Jurkat, Clone E6-1 (cell line): ENCODE measurements at places on chromosomes 5 and 9.

DNA sequence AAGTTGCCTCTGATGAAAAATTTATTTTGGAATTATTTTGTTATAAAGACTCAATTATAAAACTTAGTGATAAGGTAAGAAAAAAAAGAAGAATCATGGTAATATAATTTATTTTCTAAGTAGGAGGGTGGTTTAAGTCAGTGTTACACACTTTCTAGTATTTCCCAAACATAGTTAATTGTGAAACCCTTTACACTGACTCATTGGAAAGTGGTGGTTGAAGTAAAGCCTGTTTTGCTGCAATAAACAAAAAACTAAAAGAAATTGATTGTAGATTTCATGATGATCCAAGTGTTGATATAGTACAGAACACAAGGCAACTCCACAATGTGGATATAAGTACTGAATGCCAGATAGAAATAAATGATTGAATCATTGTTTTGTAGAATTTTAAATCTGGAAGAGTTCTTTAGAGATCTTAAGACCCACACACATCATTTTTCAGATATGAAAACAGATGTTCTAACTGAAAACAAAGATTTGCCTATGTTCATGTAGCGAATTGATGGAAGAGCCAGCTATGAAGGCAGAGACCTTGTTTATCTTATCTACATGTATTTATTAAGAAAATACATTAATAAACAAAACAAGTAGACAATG lies 539.8 kb downstream of the PRELID2 start:
- no peak for DNase-seq

- no peak for DNase-seq
Measured at GRCh38 chr9:83130541-83130940, 67.6 kb upstream of the RASEF start.

DNA sequence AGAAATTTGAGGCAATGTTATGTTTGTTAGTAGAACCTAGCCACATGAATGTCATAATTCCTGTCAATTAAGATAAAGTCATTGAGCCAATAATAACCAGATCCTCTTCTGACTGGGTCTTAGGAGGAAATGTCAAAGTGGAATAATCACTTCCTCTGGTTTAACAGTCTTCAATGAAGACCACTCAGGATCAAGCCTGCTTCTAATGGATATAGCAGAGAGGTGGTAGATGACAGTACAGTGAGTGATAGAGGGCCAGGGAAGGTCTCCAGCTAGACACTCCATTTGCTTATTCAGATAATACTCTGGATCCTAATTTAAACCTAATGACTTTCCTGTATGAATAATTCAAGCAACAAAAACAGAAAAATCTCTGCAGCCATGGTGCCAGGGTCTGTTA lies 474.2 kb downstream of the DNAH5 start:
- no peak for DNase-seq

GRCh38 chr5:79035237-79035636 lies 34.2 kb downstream of the DMGDH start:
- DNase-seq: no peak

GRCh38 chr5:176727983-176728675 lies 80.8 kb downstream of the TSPAN17 start:
- DNase-seq: no peak

- no peak for DNase-seq
Measured at GRCh38 chr5:151870820-151871219, 53.8 kb downstream of the GLRA1 start.
